ENCODE measurements at places on chromosomes 5 and 9.

GRCh38 chr9:131715906-131716305 lies 24.0 kb downstream of the RAPGEF1 start:
- no peak for DNase-seq

GRCh38 chr9:89246840-89247239 lies 64.2 kb upstream of the CKS2 start:
- DNase-seq = no peak

DNA sequence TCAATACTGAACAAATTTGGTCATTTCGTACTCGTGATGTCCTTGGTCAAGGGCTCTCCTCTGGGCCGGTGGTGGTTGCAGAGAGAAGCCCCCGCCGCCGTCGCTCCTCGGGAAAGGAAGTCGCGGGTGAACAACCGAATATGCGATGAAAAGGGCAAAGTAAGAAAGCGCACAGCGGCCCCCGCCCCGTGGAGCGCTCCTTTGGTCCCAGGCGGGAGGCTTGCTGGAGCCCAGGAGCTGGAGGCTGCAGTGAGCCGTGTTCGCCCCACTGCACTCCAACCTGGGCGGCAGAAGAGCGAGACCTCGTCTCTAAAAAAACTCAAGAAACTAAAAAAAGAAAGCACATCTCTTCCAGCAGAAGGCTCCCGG lies 108.4 kb upstream of the LARP1 start:
- DNase-seq = no peak

DNA sequence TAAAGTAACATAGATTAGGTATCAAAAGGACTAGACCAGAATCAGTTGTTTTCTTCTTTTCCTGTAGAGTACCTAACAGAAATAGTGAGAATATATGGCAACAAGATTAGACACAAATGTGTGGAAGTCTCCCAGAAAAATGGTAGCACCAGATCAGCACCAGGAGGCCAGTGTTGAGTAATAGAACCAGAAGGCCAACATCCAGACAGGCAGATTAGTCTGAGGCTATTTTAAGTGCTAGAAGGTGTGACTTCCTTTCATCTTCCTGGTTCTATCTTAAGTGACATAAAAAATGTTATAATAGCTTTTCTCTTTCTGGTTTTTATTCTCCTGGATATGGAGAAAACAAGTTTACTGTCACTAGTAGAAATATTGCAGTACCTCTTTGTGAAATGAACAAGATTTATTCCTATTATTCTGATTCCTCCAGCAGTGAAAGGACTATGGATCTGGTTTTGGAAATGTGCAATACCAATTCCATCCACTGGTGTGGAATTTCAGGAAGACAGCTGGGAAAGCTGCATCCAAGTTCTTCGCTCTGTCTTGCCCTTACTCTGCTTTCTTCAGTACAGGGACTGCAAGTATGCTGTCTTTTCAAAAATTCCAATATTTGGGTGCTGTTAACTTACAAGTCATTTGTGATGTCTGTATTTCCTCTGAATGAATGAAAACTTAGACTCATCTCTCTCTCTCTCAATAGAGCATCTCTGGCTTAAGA lies 39.1 kb downstream of the SHLD3 start:
- DNase-seq = no peak

DNA sequence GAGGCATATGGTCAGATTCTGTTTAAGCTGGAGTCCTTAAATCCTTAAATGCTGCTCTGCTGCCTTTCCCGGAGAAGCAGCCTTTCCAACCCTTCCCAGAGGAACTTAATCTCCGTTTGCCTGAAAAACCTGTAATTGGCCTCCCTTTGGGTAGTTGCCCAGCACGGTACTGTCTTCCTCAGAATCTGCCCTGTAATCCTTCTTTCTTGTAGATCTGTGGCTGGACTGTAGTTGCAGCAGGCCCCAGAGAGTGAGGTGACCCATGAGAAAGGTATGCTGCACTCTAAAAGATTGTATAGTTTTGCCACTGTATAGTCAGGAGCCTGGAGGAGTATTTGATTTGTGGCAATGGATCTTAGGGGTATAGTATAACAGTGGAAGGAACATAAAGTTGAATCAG lies 11.7 kb downstream of the SPIN1 start:
- no peak for DNase-seq

Data from NCI-H187 treated with DMSO at 0.1 percent for 48 hours (cell line).